CD4-positive, alpha-beta T cell treated with Interleukin-1 beta for 1 hour (primary cell): ENCODE measurements at places on chromosomes 12 and 14.

- DNase-seq: peak; percentile 41
Measured at GRCh38 chr14:77059276-77059915, 30.9 kb upstream of the IRF2BPL start.

DNA sequence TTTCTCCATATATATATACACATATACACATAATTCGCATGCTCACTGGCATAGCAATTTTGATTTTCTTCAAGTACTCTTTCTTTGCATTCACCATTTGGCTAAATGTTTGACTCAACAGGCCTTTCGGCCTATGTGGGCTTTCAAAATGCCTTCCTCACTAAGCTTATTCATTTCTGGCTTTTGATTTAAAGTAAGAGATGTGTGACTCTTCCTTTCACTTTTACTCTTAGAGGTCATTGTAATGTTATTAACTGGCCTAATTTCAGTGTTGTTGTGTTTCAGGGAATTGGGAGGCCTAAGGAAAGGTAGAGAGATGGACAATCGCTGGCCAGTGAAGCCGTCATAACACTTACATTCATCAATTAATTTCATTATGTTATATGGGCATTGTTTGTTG, 14.5 kb upstream of the KLRD1 start:
- no peak for DNase-seq

- DNase-seq: no peak
Measured at GRCh38 chr14:96135285-96135684, 69.4 kb upstream of the BDKRB2 start.

DNA sequence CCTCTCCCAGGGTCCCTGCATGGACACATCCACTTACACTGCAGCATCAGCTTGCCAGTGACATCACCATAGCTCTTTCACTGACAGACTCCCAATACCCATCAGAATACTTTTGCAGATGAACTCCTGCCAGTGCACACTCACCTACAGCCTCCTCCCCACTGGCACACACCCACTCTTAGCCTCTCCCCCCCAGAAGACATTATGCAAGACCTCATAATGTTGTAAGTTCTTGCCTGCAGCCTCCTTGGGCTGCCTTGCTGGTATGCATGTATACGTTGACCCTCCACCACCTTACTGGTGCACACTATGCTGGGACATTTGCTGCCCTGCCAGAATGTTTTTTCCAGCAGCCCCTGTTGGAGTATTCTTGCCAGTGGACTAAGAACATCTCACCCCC, 324.2 kb downstream of the AEBP2 start:
- DNase-seq: no peak

GRCh38 chr12:94783862-94784261, 133.5 kb upstream of the TMCC3 start:
- DNase-seq: no peak

GRCh38 chr12:81797100-81797499, 38.0 kb upstream of the PPFIA2 start:
- DNase-seq: no peak

- DNase-seq: peak; percentile 32
Measured at GRCh38 chr12:54933376-54933775, 51.2 kb downstream of the TESPA1 start.

DNA sequence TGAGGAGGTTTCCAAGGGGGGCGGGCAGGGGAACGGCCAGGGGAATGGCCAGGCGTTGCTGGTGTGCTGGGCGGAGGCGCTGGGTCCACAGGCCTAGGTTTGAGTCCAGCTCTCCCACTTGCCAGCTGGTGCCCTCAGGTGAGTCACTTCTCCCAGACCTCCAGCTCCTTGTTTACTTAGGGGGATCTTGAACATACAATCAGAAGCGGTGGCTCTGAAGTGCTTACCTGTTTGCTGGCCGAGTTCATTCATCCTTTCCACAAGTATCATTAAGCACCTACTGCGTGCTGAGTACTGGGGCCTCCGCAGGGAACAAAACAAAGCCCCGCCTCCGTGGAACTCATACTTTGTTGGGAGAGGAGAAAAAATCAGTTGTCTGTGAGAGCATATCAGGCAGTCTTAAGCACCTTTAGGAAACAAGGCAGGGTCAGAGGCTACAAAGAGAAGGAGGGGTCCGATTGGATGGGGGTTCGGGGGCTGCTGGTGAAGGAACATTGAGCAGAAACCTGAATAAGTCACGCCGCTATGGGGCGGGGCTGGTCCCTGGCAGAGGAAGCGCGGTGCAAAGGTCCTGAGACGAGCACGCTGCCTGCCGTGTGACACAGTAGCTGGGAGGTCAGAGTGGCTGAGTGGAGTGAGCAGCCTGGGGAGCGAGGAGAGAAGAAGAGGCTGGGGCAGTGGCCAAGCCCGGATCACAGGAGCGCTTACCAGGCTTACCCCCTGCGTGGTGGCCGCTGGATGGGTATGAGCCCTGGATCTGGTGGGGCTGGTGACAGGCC, 15.1 kb downstream of the MVK start:
- DNase-seq: no peak

DNA sequence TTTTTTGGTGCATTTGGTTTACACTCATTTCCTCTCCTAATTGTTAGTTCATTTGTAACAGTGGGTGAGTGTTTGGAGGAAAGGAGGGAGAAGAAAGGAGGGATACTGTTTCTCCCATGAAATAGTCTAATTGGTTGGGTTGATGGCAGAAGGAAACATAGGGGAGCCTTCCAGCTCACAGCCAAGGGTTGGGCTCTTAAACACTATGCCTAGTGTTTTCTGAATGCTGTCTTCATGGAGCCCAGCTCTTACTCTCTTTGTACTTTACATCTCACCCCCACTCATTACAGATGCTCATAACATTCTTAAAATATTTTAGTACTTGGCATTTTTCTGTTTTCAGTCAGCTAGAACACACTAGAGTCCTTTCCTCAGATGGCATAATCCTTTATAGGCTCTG, 38.2 kb downstream of the BAZ2A start:
- DNase-seq: no peak

- no peak for DNase-seq
Measured at GRCh38 chr12:1880153-1880845, 38.2 kb downstream of the CACNA2D4 start.

GRCh38 chr12:45981075-45981837, 9.1 kb downstream of the SCAF11 start:
- DNase-seq: no peak

GRCh38 chr14:102341566-102341965, 21.1 kb downstream of the CINP start:
- DNase-seq: no peak

GRCh38 chr14:104611881-104612280, 7.3 kb upstream of the TMEM179 start:
- DNase-seq: no peak

- no peak for DNase-seq
Measured at GRCh38 chr14:68386950-68387779, 405.7 kb downstream of the ZFP36L1 start.

DNA sequence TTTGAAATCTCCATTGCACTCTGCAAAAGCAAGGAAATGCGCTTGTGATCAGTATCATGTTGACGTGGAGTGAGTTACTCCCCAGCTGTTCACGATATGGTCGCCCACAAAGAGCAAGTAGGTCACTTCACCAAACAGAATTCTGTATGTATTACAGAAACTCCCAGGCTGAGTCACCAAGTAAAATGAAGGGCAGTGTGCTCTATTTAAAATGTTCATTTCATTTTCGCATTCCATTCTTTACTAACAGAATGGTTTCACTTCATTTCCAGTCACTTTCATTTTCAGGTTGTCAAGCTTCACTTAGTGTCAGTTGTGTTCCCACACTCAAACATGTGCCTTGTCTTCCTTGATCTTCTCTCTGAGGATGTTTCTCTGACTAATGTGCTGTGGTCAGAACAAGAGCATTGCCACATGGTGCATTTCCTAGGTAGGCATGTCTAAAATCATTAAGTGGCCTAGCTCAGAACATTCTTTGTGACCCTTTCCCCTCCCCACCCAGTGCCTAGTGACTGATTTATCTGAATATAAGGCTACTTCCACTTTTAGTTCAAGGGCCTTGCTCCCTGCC, 391.2 kb downstream of the RAD51B start:
- peak; percentile 65 for DNase-seq

- DNase-seq: no peak
Measured at GRCh38 chr12:726281-727140, 25.9 kb upstream of the WNK1 start.

DNA sequence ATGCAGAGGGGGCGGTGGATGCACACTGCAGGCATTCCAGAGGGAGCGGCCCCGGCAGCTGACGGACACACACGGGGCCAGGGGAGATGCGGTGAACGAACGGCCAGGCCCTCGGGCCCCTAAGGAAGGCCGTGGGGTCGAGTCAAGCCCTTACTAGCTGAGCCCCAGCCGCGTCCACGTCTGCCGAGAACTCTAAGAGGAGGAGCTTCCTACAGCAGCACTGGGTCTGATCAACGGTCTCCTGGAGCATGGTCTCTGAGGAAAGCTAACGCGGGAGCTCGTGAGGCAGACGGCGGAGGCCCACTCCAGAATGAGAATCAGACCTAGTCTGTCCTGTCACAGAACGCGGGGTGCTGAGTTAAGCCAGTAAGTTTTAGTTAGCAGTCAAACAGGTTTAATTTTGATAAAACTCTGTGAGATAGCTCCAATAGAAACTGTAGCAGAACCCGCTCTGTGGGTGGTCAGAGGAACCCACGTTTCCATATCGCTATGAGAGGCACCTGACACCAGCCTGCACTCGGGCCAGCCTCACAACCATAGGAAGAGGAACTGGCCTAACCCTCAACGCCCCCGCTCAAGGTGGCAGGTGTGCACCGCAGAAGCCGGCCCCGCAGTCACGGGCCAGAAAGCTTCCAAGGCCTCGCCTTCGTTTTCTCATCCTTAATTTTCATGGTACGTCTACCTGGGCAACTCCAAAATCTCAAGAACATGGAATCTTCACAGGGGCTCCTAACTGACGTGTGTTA, 55.5 kb downstream of the CDC42BPB start:
- no peak for DNase-seq

- no peak for DNase-seq
Measured at GRCh38 chr14:72525087-72525915, 368.6 kb downstream of the DPF3 start.

DNA sequence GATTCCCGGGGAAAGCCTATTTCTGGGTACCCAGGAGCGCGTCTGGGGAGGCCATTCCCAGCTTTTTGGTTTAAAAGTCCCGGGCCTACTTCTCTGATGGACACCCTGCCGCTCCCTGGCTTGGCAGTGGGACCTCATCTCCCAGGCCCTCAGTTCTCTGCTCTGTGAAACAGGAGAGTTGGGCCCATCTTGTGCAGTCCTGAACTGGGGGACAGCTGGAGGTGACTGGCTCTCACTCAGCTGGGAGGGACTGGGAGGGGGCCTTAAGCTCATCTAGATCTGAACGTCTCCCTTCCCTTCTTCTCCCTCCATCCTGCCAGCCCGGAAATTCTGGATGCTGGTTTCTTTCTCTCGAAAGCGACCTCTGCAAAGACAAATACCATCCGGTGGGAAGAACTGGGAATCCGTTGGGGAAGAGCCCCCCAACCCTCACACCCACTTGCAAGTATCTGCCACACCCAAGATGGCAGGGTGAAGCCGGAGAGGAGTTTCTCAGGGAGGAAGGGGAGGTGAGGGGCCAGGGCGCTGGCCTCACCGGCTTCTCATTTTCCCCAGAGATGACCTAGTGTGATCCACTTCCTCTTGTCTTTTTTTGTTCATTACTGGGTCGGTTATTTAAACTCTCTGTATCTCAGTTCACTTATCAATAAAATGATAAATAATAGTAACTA, 1.4 kb downstream of the RIN3 start:
- DNase-seq: no peak

DNA sequence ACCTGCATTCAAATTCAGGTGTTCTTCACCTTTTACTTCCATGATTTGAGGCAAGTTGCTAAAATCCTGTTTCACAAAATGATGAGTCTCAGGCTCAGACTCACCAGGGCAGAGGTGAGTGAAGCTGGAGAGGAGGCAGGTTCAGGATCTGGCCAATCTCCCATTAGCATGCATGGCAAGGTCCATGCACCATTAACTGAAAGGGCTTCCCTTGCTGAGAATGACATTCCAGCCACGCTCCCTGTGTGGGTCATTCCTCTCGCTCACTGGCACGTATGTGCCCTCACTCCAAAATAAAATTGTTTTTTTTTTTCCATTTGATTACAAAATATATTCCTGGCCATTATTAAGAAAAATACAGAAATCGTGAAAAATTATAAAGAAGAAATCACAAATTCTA, 257.6 kb downstream of the C12orf75 start:
- DNase-seq: no peak

DNA sequence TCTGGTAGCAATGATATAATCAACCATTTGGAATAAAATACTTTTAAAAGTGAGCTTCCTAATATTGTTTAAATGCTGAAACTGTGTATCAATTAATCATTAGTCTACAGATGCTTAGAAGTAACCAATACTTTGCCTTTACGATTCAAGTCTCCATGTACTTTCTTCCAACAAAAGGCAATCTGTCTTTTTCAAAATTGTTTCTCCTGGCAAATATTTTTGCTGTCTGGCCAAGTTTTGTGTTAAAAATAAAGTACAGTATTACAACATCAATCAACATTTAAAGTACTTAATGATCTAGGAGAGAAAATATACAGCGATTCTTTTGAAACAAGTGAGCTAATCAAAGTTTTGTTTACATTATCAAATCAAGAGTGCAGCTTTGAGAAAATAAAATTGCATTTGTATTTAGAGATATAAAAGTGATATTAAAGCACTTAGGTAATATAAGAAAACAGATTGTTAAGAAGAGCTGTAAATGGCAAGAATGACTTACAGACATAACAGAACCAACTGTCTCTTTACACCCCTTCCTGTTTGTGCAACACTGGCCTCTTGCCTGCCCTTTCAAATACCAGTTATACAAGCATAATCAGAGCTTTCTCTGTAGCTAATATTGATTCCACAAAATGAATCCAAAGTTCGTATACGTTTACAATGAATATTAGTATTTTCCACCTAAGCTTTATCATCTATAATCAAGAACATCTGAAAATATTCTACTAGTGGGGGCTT, 38.2 kb upstream of the FBLN5 start:
- no peak for DNase-seq

DNA sequence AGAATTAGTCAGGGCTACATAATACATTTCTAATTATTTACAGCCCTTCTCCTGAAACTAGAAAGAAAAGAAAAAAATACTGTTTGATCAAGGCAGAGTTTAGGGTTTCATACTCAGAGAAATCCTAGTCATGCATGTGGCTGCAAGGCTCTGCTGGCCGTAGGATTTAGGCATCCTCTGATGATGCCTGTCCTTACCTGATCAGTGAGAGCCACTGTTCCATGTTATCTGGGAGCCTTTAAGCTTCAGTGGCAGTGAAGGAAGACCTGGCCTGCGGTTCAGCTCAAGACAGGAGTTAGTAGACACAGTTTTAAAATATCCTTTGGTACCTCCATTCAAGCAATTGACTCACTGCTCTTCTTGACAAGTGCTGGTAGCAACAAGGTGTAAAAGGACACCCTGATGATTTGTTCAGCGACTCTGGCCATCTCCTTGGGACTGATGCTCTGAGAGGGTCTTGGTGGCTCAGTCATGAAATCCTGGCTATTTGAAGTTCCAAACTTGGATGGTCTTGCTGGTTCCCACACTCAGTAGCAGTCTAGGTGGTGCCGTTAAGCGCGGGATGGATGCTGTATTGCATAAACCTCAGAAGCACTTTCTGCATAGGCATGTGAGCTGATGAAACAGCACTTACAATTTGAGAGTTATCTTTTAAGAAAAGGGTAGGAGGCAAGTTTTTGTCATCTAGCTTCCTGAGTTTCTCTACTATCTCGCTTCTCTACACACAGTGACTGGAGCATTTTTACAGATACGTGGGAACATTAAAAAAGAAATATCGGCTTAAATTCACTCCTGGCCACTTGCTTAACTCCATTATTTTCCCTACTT, 162.0 kb downstream of the SAMD4A start:
- DNase-seq: no peak
